Stimulated activated CD8-positive, alpha-beta memory T cell treated with anti-CD3 and anti-CD28 coated beads, Interleukin-4, amount 100 ng/mL, for 1 hour (primary cell): ENCODE measurements at places on chromosomes 3 and 15.

GRCh38 chr3:130316169-130316568 is 29.3 kb upstream of the COL6A5 start:
- DNase-seq: no peak

DNA sequence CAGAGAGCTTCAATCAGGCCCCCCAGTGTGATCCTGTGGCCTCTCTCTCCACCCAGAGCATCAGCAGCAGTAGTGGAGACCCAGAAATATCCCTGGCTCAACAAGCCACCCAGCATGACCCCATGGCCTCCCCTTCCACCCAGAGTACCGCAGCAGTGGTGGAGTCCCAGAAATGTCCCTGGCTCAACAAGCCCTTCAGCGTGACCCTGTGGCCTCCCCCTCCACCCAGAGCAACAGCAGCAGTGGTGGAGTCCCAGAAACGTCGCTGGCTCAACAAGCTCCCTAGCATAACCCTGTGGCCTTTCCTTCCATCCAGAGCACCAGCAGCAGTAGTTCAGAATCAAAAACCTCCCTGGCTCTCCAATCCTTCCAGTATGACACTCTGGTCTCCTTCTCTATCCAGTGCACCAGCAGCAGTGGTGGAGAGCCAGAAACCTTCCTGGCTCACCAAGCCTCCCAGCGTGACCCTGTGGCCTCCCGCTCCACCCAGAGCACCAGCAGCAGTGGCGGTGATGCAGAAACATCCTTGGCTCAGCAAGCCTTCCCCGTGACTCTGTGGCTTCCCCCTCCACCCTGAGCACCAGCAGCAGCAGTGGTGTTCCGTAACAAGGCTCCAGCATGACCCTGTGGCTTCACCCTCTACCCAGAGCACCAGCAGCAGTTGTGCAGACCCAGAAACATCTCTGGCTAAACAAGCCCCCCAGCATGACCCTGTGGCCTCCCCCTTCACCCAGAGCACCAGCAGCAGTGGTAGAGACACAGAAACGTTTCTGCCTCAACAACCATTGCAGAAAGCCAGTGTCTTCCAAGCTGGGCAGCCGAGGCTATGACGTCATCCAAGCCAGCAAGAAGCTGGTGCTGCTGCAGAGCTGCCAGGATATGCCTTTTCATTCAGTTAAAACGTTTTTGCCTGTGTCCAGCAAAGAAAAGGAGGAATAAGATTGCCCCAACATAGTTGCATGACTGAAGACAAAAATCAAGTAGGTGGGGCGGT is 61.3 kb upstream of the TAMM41 start:
- no peak for DNase-seq

- DNase-seq: no peak
Observed at GRCh38 chr15:51499379-51499976, 123.1 kb downstream of the DMXL2 start.

DNA sequence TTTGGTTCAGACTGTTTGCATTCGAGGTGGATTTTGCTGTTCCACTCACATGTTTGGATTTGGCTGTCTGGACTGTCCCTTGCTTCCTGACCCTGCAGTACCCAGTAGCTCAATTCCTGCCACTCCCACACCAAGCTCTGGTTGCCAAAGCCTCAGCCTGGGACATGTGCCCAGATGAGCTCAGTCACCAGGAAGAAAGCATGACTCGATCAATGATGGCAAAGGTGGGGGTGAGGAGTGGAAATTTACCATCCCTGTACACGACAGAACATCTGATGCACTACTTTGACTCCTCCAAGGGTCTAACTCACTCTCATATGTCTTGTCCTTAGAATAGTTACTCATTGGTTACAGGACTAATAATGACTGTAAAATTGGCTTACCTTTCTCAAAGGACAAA is 45.2 kb downstream of the ZNF385D start:
- no peak for DNase-seq

DNA sequence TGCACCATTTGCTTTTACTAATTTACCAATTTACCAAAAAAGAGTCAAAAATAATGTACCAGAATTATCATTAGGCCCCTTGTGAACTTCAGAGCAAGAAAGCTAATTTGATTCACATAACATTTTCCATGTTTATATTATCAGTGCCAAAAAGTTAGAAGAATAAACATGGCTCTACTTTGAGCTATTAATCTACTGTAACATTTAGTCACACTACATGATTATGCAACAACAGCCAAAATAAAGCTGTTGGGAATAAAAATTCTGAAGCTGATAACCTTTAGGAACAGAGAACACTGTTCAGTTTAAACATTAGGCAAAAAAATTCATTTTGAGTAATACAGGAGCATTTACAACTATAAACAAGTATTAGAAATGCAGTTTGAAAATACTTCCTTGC is 63.6 kb downstream of the PROS1 start:
- DNase-seq: no peak

DNA sequence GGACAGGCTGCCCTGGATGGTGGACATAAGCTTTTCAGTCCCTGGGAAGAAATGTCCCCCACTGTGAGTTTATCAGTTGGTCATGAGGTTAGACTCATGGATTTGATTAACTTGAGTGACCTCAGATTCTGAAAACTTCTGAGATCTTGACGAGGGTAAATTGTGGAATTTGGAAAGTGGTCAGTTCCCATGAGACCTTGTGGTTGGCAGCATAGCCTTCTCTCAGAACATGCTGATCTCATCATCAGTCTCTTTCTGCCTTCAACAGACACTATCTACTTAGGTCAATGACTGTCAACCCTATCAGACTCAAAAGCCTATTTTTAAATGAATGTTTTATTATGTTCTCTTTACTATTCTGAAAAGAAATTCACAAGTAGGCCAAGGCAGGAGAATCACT is 45.6 kb upstream of the NDUFB4 start:
- DNase-seq: no peak

GRCh38 chr15:73125219-73125618 is 73.0 kb downstream of the NEO1 start:
- no peak for DNase-seq

DNA sequence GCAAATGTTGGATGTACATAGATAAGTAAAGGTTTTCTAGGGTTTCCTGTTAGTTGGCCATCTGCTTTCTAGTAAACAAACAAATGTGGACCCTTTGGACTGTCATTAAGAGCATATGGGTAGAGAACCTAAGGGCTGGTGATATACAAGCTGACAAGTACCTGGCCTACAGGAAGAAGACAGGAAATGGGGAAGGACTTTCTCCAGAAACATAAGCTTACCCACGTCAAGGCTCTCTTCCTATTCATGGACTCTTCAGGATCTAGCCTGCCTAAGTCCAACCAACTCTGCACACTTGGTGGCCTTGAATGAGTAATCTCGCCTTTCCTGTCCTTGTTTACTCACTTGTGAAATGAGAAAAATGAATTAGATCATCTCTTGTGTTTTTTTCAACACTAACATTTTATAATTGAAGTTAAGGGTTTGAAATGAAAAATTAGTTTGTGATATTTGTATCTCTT is 22.2 kb upstream of the GOLIM4 start:
- no peak for DNase-seq

DNA sequence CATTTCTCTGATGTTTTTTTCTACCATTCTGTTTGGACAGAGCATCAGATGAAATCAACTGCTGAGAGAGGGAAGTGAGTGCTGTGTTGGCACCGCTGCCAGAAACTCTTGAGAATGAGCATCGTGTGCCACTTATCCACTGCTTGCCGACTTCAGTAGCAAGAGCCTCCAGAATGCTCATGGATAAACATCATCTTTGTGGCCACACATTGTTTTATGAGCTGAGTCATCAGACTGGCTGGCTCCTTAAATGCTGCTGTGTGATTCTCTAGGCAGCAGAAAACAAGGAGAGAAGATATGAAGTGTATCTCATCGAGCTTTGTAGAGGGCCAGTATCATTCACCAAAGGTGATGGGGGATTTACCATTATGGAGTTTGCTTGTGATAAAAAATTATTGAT is 3.4 kb upstream of the DOCK3 start:
- DNase-seq: no peak

DNA sequence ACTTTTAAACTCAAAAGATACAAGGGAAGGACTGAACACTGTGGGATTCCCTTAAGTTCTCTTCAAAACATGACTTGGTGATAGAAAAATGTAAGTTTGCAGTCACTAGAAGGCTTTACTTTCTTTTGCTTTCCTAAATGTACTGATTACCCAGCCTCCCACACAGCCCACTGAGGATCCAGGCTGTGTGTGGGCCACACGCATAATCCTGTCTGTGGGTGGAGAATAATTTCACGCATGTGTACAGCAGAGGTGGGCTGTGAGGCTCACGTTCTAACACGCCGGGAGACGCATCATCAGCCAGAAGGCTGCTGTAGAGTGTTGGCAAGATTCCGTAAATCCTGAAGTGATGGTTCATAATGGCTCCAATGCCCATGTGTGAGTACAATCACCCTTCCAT is 165.5 kb downstream of the CLSTN2 start:
- DNase-seq: no peak

GRCh38 chr3:13174011-13174802 is 101.0 kb upstream of the IQSEC1 start:
- no peak for DNase-seq

- no peak for DNase-seq
Observed at GRCh38 chr15:56933410-56933809, 15.0 kb downstream of the TCF12 start.

DNA sequence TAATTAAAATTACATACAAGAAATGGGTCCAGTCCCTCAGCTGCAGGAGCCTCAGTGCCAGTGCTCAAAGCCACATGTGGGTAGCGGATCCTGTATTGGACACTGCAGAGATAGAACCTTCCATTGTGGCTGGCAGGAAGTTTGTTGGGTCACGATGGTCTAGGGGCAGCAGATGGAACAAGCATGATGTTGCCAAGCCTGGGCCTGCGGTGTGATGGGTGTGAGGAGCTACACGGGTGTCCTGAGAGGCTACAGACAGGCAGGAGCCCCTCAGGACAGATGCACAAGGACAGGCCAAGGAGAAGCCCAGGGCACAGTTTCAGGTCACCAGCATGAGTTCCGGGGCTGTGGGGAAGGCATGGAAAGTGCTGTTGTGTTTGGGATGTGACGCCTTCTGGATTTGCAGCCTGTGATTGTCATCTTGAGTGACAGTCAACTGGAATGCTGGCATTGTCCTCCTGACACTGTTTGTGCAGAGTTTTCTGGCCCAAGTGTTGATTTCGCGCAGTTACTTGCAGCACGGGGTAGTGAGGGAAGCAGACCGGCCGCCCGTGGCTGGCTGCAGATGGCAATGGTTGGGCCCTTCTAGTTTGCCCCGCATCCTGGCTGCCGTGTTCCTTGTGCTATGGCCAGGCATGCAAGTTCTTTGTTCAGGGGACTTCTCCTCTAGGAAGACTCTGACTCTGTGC is 177.1 kb downstream of the NSMCE3 start:
- no peak for DNase-seq

DNA sequence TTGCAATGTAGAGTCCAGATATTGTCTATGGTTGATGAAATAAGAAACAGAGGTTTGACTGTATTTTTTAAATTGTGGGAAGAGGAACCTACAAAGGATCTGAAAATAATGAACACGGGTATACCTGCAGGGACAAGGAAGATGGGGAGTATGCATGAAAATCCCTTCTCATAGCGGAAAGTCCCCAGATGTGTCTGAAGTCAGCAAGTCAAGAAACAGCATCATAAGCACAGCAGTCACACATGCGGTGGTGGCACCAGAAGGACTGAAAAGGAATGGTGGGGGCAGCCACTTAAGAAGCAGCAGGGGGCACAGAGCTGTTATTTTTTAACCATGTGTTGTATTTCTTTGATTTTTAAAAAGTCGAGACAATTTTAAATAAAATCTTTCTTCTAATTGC is 4.7 kb downstream of the MRPS11 start:
- no peak for DNase-seq

DNA sequence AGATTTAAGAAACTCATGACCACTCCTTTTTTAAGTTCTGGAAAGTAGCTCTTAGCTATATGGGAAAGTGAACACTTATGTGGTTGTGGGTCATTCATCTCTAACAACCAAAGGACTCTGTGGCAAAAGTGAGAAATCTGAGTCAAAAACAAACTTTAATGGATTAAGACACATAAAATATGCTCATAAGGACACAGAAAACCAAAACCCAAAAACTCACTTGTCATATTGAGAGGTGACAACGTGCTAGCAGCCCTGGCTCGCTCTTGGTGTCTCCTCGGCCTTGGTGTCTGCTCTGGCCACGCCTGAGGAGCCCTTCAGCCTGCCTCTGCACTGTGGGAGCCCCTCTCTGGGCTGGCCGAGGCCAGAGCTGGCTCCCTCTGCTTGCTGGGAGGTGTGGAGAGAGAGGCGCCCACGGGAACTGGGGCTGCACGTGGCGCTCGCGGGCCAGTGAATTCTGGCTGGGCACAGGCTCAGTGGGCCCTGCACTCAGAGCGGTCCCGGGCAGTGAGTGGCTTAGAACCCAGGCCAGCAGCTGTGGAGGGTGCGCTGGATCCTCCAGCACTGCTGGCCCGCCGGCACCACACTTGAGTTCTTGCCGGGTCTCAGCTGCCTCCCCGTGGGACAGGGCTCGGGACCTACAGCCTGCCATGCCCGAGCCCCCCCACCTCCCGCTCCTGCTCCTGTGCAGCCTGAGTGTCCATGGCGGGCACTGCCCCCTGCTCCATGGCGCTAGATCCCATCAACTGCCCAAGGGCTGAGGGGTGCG is 30.3 kb upstream of the SKIL start:
- no peak for DNase-seq

DNA sequence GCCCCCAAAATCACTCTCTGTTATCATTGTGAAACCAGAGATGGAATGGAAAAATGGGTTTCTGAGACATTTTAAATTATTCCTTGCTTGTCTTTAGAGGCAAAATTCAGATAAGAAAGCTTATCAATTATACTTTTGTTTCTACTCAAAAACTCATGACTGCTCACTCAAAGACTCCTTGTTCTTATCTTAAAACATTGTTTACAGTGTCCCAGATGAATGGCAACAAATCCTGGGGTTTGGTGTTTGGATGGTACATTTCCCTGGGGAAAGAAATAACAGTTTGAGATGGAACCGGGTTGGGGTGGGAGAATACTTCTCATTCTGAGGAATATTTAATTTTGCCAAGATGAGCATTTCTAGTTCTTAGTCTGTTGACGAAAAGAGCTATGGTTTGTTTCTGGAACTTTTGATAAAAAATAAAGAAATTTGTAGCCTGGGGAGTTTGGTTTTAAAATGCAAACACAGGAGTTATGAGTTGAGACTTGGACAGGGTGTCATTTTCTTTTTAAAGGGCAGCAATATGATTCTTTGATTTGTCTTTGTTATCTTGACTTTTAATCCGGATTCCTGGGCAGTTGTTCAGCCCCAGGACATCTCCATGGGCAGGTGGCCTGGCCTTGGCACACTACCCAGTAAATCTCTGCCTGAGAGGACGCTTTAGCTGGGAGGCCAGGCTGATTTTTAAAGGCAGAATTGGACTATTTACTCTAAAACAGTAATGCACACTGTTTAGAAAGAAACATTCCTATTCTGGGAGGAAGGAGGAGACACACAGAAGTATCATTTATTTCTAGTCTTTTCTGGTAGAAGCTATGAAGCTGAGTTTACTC is 32.4 kb downstream of the BTD start:
- DNase-seq: no peak

DNA sequence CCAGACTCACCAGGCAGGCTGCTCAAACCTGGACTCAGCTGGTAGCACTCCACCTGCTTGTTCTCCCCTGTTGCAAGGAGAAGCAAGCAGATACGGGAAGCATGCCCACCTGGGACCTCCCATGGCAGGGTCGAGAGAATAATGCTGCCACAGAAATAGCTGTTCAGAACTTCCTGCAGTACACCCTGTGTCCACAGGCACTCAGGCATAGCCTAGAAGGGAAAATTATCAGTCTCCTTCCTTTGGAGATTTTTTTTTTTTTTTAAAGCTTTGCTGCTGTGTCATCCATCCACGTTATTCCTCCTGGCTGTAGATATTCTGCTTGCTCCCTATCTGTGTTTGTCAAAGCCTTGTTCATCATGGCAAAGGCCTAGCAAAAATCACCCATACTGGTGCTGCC is 32.7 kb upstream of the RPS17 start:
- DNase-seq: no peak
